T-helper 9 cell (primary cell): ENCODE measurements at places on chromosomes 1 and 21.

GRCh38 chr1:7287013-7287412 lies 484.1 kb upstream of the VAMP3 start:
- DNase-seq: no peak

GRCh38 chr1:1665815-1666251 lies 7.0 kb upstream of the CDK11B start:
- DNase-seq: peak; percentile 27

DNA sequence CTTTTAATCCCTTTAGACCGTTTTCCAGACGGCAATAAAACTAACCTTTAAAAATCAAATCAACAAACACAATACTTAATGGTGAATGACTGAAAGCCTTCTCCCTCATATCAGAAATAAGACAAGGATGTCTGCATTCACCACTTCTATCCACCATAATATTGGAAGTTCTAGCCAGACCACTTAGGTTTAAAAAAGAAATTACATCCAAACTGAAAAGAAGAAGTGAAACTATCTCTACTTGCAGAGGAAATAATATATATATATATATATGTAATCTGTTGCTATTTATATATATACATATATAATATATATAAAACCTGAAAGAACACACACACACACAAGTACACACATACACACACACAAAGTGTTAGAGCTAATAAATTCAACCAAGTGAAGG lies 100.4 kb downstream of the BRINP3 start:
- no peak for DNase-seq

DNA sequence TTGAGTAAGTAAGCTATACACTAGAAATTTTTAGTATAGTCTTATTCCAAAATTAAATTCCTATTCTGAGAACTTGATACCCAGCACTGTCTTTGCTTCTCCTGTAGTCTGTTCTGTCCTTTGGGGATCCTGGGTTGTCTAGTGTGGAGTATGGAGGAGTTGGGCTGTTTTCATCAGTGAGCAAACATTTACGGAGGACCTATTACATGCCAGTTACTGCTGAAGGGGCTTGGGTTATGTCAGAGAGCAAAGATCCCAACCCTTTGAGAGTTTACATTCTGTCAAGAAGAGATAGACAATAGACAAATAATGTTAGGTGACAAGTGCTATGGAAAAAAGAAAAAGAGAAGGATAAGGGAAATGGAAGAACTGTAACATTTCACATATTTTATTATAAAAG lies 9.0 kb downstream of the TRAPPC10 start:
- no peak for DNase-seq

DNA sequence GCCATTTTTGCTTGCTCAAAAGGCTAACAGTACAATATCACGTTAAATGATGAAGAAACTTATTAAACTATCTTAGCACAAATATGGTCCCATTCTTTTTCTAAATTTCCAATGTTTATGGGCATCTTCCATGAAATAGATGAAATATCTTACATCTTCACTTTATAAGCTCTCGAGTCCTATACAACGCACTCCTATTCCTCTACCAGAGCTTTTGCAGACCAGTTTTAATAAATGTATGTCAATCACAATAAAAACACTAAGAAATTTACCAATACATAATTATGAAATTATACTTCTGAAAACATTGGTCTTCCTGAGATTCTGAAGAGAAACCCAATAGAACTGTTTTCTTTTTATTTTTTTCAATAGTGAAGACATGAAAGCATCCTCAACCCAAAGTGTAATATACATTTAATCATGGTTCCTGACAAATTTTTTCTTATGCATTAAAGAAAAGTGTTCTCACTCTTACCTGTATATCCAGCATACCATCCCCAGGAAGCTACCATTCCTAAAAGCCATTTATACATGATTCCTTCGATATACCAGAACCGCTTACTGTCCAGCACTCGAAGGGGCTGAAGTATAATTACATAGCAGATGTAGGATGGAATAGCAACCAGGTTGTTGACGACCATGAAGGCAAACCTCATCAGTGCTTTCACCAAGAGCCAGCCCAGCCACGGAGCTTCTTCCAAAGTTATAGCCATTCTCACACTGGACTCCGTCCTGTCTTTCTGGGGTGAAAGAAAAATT lies 1.8 kb downstream of the LPGAT1 start:
- DNase-seq: no peak

DNA sequence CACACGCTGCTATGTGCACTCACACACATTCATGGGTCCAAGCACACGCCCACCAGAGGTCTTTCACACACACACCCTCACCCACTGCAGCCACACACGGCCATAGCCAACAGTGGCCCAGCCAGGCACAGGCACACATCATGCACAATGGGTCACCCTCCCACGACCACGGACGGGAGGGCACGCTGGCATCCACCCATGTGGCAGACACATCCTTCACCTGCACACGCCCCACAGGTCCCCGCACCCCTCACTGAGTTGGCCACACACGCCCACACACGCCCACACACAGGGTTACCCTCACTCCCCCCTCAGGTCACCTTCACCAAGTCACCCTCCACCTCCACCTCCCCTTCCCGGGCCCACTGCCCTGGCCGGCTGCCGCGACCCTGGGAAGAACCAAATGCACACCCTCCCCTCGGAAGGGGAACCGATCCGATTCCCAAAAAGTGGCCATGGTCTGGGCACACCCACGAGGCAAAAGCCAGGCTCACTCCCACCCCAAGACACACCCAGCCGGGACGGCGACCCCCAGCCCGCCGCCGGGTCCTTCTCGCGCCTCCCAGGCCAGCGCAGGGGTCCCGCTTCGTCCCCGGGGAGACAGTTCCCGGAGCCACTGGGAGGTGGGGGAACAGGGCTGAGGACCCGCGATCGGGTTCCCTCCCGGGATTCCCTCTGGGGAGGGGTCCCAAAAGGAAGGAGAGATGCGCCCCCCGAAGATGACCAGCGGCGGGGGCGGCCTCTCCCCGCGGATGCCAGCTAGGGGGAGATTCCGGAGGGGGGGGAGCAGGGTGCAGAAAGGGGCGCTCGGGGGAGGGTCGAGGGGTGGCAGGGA lies 860 bp downstream of the SDC3 start:
- no peak for DNase-seq
